ENCODE measurements at places on chromosomes 2 and 18.

- DNase-seq, result no peak
Measured at GRCh38 chr2:43402452-43402937, 176.1 kb upstream of the ZFP36L2 start.

DNA sequence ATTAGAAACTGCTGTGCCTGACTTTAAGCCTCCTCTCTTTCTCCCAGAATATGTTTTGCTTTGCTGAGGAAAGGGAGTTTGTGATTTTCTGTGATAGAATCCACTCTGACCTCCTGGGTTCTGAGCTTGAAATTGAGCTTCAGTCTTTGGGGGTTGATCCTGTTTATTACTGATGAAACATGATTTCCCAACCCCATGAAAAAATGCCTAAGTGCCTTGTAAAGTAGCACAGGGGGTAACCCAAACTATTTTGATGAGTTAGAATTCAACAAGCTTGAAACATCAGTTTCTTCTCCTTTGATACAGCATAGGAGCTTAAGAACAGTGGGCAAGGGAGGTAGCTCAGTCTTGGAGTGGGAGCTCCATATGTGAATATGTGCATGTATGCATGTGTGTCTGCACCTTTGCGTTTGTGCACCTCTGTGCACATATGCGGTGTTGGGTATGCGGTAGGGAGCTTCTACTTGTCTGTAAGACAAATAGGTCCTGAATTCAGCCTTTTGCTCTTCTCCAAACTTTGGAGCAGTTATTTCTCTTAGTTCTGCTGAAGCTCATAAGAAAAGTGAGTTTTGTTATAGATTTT, 364.6 kb downstream of the OSR1 start:
- DNase-seq, result no peak

GRCh38 chr2:134200036-134200618, 53.7 kb upstream of the MGAT5 start:
- DNase-seq, result no peak

DNA sequence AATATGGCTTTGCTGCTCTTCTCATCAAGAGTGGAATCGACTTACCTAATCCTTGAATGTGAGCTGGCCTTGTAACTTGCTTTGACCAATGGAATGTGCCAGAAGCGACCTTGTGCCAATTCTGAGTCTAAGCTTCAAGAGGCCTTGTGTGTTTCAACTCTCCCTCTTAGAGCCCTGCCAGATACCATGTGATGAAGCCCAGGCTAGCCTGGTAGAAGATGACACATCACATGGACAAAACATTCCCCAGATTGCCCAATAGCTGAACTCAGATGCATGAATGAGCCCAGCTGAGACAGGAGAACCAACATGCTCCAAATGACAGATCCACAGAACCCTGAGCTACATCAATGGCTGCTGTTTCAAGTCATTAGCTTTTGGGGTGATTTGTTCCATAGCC, 4.2 kb upstream of the KLHL14 start:
- no peak for DNase-seq

DNA sequence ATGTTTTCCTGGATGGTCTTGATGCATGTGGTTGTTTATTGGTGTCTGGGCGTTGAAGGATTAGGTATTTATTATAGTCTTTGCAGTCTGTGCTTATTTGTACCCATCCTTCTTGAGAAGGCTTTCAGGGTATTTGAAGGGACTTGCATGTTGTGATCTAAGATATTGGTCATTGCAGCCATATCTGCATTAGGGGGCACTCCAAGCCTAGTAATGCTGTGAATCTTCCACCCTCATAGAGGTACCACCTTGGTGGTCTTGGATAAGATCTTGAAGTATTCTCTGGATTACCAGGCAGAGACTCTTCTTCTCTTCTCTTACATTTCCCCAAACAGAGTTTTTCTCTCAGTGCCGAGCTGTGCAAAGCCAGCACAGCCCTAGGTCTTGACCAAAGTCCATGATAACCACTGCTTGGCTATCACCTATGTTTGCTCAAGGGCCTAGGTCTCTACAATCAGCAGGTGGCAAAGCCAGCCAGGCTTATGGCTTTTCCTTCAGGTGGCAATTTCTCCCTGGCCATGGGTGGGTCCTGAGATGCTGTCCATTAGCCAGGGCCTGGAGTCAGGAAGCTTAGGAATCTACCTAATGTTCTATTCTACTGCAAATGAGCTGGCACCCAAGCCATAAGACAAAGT, 15.4 kb upstream of the PPP1R1C start:
- no peak for DNase-seq

DNA sequence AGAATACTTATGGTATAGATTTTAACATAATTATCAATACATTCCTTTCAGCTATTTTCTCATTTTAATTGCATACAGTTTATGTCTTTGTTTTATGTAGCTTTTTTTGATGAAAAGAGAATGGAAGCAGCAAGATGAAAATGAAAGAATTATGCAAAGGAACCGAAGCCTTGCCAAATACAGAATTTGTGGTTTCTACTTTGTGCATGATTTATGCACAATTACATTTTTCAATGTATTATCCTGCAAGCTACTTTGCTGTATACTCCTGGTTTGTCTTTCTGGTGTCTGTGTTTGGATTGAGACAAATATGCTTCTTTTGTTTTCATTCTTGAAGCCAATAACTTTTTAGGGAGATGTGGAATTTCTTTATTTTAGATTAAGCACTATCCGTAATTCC, 1642.6 kb upstream of the CELF4 start:
- DNase-seq, result no peak

GRCh38 chr2:50952596-50952995, 79.3 kb downstream of the NRXN1 start:
- DNase-seq, result no peak

- no peak for DNase-seq
Measured at GRCh38 chr2:133143645-133144044, 424.6 kb downstream of the NCKAP5 start.

DNA sequence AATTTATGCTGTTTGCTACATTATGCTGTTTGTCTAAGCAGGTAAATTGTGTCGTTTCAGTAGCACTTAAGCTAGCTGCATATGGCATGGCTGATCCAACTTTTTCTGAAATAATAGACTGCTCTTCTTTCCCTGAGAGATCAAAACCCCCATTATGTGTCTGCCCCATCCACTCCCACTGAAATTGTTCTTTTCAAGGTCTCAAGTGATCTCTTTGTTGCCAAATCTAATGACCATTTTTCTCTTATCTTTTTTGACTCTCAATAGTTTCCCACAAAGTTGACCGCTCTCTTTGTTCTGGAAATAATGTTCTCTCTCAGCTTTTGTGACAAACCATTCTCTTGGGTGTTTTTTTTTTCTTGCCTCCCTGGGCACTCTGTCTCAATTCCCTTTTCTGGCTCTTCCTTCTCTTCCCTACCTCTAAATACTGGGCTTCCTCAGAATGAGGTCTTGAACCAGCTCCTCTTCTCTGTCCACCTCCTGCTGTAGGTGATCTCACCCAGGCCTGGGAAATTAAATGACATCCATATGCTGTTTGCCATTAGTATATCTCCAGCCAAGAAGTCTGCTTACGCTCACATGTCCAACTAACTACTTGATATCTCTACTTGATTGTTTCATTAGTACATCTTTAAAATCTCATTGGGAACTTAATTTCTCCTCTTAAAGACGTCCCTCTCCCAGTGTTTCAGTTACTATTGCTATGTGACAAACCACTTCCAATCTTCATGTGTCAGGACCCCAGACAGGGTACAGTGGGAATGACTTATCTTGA, 107.3 kb upstream of the TLK1 start:
- DNase-seq, result no peak

DNA sequence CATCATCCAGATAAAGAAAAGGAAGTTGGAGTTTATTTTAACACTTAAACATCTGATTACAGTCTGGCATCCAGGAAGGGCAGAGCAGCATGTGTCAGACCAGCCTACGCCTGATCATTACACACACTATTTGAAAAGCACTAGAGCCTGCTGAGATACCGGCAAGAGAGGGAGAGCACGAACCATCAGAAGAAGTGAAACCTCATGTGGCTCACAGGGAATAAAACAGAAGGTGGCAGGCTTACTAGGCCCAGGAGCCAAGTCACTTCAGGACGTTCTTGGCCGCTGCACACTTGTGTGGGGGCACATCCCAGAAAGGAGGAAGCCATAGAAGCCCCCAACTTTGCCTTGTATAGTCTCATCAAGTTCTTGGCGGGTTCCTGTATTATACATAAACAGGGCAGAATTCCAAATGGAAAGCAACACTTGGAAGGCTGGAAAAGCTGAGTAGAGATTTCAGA, 105.5 kb downstream of the UGGT1 start:
- DNase-seq, result no peak

DNA sequence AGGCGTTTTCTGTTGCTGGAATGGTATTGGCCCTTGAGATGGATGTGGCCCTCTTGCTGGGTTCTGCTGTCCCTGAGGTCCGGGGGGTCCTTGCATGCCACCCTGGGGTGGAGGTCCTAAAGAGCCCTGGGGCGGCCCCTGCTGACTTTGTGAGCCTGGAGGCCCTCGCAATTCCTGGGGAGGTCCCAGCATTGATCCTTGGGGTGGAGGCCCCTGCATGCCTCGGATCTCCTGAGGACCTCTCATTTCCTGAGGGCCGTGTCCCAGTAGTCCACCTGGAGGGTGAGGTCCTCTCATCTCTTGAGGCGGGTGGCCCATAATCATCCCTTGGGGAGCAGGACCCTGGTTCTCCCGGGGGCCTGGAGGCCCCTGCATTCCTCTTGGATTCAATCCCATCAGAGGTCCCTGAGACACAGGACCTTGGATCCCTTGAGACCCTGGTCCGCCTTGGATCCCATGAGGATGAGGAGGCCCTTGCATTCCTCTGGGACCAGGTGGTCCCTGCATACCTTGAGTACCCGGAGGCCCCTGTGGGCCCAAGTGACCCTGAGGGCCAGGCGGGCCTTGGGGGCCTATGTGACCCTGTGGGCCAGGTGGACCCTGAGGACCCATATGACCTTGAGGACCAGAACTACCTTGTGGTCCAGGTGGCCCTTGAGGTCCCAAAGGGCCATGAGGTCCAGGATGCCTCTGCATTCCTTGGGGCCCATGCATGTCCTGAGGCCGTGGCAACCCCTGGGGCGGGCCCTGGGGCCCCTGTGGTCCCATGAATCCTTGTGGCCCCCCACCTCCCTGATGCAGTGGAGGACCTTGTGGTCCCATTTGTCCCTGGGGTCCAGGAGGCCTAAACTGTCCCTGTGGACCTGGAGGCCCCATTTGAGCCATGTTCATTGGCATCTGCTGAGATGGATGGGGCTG, 18.3 kb downstream of the SFT2D3 start:
- no peak for DNase-seq

DNA sequence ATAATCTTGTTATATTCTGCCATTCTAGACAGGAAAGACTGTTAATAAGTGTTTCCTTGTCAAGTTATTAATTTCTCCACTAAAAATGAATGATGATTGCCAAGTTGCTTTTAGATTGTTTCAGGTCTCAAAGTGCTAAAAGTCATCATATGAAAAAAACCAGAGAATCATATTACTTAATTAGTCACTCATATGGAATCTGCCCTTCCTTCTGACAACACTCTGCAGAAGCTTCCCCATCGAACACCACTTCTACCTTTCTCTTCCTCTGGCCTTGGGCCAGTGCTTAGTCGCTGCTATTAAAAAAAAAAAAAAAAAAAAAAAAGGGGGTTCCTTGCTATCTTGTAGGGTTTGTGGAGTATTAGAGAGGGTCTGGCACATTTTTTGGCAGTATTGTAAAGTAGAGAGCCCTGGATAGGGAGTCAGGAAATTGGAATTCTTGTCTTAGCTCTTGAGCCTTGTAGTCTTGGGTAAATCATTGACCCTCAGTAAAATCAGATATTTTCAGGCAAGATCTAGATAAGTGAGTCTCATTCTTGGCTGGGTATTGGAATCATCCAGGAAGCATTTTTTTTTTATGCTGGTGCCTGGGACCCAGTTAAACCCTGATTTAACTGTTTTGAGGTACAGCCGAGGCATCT, 141.7 kb upstream of the CCDC68 start:
- DNase-seq, result no peak

- DNase-seq, result no peak
Measured at GRCh38 chr2:16546128-16546754, 119.4 kb downstream of the CYRIA start.
